ENCODE measurements at places on chromosomes 5 and 9. TPM values are rescaled to one million over a fixed set of nuclear protein-coding genes. Genes with fewer than 3 reads are reported as not detected.

Gene IFNA1
- not detected for total RNA-seq

Gene LCN1
- 0.20 TPM for total RNA-seq

Gene CARTPT
- total RNA-seq, result not detected

Gene PCDHB4
- total RNA-seq, result 0.20 TPM

Gene CXCL14
- 0.26 TPM for total RNA-seq

Gene TAF11L10
- not detected for total RNA-seq

Gene SETD9
- total RNA-seq, result 6.7 TPM

Gene GAS1
- 11.6 TPM for total RNA-seq

Gene CTNNAL1
- total RNA-seq, result 35.9 TPM

Gene C1QTNF3
- total RNA-seq, result 1.7 TPM

Gene LHX3
- not detected for total RNA-seq

All from smooth muscle cell of the pulmonary artery (primary cell).